ENCODE measurements at places on chromosomes 16 and 17.

GRCh38 chr16:67053767-67054334 lies 24.9 kb downstream of the CBFB start:
- DNase-seq, result no peak

DNA sequence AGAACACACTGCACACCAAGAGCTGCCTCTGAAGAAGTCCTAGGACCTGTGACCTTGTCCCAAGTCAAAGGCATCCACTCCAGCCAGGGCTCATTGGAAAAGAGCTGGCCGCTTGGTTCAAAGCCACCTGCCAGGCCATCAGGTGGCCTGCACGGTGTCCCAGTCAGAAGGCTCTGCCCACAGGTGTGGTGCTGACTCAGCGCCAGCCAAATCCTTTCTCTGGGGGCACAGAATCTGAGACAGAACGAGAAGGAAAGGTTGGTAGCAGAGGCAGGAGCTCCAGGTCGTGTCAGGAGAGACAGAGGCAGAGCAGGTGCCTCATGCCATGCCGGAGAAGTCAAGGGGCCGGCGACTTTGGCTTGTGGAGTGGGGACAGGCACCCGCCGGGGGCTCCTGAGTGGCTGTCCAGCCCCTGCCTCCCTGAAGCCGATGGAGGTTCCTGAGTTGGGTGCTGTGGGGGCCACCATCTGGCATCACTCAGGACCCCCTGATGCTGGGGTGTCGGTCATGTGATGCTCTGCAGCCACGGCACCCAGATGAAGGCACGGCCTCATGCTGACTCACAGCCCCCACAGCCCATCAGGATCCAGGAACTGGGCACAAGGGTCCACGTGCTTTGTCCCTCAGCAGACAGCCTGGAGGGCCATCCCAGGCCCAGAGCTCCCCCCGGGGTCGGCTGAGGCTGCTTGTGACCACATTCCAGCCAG lies 128.1 kb upstream of the FOXF1 start:
- no peak for DNase-seq

- DNase-seq, result peak; percentile 81
Measured at GRCh38 chr16:12819126-12820117, 15.7 kb upstream of the CPPED1 start.

DNA sequence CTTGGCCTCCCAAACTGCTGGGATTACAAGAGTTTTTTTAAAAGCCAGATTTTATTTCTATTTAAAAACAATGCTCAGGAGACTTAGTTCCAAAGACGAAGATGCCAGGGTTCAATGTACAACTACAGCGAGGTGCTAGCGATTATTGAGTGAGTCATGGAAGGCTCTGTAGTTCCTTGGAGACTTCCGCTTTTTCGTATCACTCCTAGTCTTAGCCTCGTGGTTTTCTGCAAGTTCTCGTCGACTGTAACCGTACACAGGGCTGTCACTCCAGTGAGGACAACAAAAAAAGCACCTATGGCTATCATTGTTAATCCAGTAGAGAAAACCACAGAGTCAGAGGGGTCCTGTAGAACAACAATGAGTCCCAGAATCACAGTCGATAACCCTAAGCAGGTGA lies 22.7 kb upstream of the ZC3H7A start:
- DNase-seq, result no peak

DNA sequence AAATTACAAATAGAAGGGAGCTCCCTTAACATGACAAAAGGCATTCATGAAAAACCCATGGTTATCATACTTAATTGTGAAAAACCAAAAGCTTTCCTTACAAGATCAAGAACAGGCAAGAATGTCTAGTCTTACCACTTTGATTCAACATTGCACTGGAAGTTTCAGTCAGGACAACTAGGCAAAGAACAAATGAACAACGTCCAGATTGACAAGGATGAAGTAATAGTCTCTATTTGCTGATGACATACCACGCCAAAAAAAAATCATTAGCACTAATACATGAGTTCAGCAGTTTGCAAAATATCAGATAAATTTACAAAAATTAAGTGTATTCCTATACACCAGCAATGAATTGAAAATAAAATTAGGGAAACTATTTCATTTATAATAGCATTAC lies 200.2 kb downstream of the TOX3 start:
- DNase-seq, result no peak

- no peak for DNase-seq
Measured at GRCh38 chr17:52648995-52649394, 490.5 kb upstream of the CA10 start.

DNA sequence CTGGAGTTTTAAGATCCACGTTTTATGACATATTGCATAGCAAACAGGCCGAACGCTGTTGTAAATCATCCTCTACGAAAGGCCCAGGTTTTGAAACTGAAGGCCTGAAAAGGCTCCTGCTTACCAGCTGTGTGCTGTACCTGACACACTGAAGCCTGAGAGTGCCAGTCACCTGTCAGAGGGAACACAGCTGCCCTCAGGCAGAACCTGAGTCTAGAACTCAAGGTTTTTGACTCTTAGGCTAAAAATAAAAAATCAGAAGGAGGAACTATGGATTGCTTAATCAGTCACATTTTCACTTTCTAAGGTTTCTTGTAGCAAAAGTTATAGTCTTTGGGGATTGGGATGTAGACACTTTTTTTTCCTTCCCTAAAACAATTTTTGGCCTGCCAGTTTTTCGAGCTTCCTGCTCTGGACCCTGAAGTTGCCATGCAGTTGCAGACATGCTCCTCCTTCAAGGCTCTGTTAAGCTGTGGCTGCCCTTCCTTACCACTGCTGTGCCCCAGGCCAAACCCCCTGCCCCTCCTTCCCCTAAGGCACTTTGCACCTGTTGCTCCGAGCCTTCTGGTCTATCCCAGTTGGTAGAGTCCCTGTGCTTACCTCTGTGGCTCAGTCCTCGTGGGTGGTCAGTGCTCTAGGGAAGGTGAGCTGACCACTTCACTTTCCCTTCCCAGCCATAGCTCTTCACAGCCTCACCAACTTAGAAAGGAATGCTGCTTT lies 56.6 kb downstream of the TENT4B start:
- no peak for DNase-seq

DNA sequence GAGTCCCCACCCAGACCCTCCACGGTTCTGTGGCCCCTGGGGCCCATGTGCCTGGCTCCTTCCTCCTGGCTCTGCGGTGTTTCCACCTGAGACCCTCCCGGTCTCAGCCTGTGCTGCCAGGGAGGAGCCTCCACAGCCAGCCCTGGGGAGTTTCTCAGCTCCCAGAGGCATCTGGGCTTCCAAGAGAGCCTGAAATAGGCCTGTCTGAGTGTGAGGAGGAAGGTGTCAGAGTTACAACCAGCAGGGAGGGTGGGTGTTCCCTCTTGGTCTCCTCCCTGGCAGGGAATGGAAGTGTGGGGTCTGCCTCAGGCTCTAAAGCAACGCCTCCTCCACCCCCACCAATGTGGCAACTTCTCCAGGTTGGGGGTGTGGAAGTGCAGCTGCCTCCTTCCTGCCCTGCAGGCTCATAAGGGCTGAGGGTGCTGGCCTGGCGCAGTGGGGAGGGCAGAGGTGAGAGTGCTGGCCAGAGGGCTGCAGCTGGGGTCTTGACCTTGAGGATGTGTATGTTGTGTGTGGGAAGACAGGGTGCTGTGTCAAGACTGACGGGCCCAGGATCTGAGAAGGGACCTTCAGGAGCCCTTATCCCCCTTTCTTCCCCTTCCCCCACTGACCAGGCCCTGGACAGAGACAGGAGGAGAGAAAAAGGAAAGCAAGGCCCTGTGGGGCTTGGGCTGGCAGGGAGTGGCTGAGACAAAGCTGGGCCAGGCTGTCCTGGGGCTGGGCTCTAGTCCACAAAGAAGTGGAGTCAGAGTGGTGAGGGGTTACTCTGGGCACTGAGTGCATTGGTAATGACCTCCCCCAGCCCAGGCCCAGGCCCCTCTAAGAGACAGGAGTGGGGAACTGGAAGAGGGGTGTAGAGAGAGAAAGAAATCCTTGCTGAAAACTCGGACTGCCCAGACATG lies 2.4 kb downstream of the CYGB start:
- DNase-seq, result no peak

- no peak for DNase-seq
Measured at GRCh38 chr17:1000597-1001461, 3.9 kb downstream of the TIMM22 start.

DNA sequence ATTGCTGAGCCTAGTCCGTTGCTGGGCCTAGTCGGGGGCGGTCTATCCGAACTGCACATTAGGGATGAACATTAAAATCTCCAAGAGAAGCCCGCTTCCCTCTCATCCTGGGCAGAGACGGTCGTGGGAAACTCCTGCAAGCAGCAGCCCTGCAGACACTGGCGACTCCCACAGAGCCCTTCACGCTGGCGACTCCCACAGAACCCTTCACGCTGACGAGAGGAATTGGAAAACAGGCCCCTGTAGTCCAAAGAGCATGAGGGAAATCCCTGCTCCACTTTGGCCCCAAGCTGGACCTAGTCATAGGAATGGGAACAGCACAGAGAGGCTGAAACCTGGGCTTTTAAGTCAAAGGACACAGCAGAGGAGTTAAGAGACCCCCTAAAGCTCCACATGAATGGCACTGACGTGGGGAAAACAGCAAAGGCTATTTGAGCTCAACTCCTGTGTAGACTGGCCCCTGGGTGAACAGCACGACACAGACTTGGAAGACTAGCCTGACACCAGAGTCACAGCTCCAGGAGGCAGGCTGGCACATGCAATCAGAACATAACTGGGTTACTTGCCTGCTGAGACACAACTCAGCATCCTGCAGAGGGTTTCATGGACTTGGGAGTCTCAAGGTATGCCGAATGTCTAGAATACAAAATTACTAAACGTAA lies 42.2 kb downstream of the WDR45B start:
- no peak for DNase-seq

DNA sequence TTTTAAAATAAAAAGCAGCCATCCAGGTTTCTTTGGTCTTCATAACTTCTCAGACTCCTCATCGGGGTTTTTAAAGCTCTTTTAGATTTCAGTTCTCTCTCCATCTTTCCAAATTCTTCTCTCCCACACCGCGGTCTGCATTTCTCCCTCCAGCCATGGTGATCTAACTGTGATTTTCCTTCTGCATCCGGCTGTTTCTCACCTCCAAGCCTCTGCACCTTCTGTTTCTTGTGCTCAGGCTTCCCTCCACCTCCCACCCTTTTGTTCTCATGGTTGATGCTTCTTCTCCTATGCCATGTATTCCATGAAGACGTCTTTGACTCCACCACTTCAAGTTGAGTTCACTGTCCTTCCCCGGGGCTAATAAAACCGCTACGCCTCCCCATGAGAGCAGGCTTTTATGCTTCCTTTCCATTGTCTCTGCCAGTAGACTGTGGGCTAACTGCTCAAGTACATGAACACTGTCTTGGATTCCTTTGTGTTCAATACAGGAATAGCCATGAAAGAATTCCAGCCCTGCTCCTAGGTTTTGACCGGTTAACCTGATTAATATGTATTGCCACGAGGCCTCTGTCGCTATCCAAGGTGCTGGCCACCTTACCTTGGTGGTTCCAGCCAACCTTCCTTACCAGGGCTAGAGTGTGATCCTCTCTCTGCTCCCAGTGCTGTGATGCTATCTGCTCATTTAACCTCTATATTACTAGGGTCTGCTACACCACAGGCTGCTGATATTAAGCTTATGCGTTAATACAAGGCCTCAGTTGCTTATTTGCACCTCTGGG lies 625.1 kb downstream of the HS3ST4 start:
- DNase-seq, result peak; percentile 43

- no peak for DNase-seq
Measured at GRCh38 chr16:85757341-85757822, 6.5 kb upstream of the C16orf74 start.

- no peak for DNase-seq
Measured at GRCh38 chr16:1961651-1962067, 2.3 kb downstream of the NDUFB10 start.

GRCh38 chr17:8143581-8144400 lies 8.4 kb downstream of the PER1 start:
- DNase-seq, result no peak

DNA sequence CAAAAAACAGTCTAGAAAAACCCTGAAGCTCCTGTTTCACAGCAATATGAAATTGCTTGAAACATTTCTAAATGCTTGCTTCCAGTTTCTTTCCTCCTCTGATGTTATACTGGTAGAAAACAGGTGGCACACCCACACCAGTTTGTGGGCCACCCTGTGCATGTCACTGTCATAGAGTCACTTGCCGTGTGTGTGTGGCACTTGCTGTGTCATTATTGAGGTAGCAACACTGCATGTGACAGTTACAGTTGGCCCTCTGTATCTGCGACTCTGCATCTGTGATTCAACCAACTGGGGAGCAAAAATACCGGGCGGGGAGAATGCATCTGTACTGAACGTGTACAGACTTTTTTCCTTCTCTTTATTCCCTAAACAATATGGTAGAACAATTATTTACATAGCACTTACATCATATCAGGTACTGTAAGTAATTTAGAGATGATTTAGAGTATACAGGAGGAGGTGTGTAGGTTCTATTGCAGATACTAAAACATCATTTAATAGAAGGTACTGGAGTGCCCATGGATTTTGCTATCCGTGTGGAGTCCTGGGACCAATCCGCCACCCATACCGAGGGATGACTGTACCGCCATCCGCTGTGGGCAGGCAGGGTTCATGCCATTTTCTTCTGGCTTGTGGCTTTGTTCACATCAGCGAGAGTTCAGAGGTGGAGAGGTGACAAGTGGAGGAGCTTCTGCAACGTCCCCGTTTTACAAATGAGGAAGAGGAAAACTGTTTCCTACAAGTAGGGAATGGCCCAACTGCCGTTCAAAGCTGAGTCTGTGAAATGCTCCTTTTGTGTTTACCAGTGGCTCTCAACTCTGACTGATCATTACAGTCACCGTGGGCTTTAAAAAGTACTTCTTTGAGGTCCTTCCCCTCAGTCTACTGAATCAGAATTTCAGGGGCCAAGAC lies 373.7 kb downstream of the SNX29 start:
- no peak for DNase-seq

DNA sequence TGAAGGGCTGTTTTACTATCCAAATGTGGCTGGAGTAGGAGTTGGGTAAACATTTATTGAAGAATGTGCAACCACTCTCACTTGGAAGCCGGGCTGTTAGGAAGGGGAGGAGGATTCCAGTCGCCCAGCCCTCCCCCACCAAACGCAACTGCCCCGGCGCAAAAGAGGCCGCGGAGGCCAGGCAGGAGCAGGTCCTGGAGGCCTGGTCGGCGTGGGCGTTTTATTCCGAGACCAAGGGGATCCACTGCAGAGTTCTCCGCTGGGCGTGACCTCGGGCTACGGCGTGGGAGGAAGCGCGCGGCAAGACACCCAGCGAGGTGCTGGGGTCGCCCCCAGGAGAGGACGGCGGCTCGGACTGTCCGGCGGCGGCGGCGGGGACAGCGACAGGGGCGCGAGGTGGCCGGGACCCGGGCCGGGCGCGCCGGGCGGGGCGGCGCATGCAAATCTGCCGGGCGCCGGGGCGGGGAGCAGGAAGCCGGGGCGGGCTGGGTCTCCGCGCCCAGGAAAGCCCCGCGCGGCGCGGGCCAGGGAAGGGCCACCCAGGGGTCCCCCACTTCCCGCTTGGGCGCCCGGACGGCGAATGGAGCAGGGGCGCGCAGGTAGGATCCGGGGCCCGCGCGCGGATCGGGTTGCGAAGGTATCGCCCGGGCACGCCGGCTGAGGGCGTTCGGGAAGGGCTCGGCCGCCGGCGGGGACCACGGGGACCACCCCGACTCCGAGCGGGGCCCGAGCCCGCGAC lies at the start of gene IL4R:
IL4R (plus strand) TSS at position 553 of the 739 bp plus-strand sequence. CDS start 26,230 bp downstream, outside the sequence.
- peak; percentile 46 for DNase-seq

Data from endothelial cell (in vitro differentiated cells).